ENCODE measurements at places on chromosomes 12 and 14.

DNA sequence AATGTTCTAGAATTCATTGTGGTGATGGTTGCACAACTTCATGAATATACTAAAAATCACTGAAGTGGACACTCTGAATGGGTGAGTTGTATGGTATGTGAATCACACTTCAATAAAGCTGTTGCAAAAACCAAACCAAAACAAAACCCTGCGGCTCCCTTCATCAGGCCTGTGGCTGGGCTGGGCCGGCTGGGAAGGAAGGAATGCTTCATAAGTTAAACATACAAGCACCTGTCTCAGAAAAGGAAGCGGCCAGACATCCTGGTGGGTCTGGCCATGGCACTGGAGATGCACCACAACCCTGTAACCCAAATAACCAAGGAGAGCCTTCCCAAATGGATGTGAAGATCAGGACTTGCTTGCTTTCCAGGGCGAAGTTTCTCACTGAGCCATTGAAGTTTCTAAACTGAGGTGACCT lies 34.9 kb downstream of the TTC7B start:
- no peak for DNase-seq

GRCh38 chr12:6869049-6870021 lies 2.0 kb downstream of the TPI1 start:
- DNase-seq = peak; percentile 78

DNA sequence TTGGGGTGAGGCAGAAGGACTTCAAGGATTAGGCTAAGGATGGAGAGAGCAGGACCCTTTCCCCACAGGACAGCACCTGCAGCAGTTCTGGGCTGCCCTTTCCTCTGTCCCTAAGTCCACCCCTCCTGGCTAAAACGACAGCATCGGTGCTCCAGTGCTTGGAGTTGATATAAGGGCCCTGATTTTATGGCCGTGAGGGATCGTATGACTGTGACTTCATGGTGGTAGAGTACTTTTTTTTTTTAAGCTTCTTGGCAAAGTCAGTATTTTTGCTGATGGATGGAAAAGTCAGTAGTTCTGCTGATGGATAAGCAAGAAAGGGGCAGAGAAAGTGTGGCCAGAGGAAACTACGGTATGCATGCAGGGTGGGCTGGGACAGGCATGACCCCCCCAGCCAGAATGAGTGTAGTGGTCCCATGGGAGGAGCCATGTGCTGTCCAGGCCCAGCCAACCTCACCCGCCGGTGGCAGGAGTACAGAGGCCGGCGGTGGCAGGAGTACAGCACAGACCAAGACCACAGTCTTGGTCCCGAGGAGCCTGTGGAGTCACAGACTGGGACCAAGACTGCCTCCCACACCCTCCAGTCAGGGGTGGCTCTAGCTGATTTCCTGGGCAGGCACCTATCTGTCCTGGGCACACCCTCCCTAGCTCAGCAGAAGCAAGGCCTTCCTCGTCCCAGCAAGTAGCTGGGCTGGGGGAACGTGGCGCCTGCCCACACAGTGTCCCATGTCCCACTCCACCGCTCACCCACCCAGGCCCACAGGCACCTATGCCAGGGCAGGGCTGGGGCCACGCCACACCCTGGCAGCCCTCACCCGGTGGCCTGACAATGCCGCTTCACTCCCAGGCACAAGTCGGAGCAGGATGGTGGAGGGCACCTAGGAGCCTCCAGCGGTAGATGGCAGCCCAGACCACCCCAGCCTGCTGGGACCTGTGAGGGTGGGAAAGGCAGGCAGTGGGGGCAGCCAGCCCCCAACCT lies 46.3 kb downstream of the CCDC88C start:
- no peak for DNase-seq

DNA sequence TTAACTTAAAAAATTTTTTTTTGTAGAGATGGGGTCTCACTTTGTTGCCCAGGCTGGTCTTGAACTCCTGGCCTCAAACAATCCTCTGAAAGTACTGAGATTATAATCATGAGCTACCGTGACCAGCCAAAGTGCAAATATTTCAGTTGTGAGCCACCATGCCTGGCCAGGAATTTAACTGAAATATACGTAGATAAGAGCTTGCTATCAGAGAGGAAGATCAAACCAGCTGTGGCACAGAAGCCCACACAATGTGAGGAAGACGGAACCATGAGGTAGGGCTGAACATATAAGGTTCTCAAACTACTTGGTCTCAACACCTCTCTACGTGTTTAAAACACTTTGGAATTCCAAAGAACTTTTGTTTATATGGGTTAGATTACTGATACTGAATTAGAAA lies 29.1 kb downstream of the ATG14 start:
- no peak for DNase-seq

GRCh38 chr12:113361574-113362370 lies 3.4 kb downstream of the PLBD2 start:
- no peak for DNase-seq

DNA sequence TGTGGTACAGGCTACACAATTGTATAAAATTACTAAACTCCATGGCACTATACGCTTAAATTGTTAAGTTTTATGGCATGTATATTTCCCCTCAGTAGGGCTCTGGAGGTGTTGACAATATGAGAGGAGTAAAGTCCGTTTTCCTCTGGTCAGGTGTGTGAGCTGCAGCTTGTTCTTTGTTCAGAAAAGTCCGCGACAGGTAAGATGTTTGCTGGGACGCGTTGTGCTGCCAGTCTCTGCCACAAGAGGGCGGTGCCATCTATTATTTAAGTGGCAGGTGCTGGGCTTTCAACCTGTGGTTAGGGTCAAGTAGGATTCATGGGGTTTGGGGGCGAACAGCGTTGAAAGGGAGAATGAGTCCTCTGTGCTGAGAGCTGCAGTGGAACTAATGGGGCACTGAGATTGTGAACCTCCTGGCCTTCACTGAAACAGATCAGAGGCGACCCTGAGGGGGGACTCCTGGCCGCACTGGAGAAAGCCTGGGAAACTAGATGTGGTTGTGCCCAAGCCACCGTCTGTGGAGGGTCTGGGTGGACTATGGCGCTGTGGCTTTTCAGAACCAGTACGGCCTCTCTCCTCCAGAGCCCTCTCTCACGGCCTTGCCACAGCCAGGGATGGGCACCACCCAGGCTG lies 179.0 kb downstream of the SLC15A4 start:
- DNase-seq = peak; percentile 4

- DNase-seq = no peak
Observed at GRCh38 chr14:23610815-23611289, 25.3 kb upstream of the DHRS2 start.

DNA sequence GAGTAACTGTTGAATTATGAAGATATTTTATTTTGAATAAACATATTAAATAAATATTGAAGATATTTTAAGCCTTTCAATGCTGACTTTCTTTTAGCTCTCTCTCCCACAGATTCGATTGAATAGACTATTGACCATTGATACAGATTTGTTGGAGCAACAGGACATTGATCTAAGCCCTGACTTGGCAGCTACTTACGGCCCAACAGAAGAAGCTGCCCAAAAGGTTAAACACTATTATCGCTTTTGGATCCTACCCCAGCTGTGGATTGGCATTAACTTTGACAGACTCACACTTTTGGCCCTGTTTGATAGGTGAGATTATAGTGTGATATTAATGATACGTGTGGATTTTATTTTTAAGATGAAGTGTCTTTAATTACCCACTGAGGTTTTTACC lies 105.6 kb downstream of the PCNX1 start:
- DNase-seq = no peak

GRCh38 chr12:4012977-4013968 lies 140.1 kb upstream of the PARP11 start:
- no peak for DNase-seq

DNA sequence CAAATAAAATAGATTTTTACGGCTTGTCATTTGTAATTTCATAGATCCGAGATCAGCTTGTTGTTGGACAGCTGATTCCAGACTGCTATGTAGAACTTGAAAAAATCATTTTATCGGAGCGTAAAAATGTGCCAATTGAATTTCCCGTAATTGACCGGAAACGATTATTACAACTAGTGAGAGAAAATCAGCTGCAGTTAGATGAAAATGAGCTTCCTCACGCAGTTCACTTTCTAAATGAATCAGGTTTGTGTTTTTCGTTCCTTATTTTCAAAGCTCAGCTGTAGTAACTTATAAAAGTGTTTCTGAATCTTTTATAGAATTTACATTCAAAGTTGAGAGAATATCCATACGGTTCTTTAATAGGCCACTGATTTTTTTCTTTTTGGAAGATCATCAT lies 89.1 kb downstream of the LRRK2 start:
- DNase-seq = no peak

DNA sequence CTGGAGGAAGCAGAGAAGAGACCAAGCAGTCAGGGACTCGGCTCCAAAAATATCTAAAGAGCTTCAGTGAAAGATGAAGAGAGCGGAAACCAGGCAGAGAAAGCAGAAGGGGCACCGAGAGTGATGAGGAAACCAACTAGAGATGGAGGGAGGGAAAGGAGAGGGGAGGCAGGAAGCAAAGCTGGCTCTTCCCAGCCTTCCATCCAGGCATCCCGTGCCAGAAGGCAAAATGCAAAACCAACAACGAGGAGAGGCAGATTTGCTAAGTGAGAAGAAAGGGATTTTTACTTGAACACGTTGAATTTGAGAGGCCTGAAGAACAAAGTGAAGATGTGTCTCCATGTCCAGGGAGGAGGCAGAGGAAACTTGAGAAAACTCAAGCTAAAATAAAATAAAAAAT lies 90.1 kb downstream of the NUAK1 start:
- no peak for DNase-seq

DNA sequence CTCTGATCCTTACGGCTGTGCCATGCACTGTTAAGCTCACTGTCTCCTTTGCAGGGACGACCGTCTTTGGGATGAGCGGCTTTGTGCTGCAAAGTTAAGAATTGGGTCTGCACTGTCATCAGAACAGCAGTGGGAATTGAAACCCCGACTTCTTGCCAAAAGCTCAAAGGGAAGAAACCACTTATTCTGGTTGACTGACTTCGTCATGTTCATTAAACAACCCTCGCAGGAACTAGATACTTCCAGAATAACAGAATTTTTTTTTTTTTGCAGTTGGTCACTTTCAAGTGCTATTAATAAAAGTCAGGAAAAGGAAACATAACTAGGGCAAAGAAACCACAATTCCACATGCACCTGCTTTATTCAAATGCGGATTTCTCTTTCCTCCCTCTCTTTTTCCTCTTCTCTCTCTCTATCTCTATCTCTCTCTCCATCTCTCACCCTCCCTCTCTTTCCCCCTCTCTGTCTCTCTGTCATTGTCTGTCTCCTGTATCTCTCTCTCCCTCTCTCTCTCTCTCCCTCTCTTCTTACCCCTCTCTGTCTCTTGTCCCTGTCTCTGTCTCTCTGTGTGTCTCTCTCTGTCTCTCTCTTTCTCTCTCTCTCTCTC lies 12.3 kb upstream of the GLT1D1 start:
- DNase-seq = no peak

- no peak for DNase-seq
Observed at GRCh38 chr12:2765052-2765451, 29.7 kb upstream of the FKBP4 start.

DNA sequence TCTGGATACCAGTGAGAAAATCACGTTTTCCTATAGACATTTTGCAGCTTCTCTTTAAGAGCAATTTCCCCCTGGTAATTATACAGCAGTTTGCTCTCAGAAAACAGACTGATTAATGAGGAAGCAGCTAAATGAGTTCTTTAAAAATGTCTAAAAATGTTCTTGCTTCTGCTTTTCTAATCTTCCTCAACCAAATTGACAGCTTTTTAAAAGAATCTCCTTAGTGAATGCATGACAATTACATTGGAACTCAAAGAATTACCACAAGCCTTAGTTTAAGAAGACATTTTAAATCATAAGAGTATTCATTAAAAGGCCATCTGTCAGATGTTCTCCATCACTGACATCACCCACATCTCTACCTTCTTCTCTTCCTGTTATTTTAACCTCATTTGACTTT lies 135.8 kb upstream of the PLXNC1 start:
- no peak for DNase-seq

DNA sequence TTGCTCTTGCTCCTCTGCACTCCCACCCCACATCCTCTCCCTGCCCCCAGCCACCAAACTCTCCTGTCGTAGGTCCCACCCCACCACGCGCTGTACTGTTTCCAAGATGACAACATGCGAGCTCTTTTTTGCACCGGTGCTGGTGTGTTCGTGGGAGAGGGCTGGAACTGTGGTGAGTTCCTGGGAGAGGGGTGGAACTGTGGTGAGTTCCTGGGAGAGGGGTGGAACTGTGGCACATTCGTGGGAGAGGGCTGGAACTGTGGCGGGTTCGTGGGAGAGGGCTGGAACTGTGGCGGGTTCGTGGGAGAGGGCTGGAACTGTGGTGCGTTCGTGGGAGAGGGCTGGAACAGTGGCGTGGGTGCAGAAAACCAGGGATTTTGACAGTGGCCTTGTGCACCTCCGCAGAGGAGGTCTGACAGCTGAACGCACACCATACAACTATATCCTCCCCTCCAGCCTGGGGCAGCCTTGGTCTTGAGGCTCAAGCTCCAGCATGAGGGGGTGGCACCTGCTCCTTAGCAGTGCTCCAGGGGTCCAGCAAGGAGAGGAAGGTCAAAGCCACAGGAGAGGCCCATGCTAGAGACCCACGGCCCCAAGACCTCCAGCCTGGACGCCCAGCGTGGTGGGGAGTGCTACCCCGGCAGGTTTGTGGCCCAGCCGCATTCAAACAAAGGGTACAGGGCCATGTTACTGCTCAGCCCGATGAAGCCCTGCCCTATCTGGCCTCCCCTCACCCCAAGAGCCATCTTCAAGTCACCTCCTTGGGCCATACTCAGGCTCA lies 50.1 kb downstream of the ACTN1 start:
- no peak for DNase-seq

GRCh38 chr12:99121546-99121945 lies 476.5 kb downstream of the APAF1 start:
- DNase-seq = no peak

DNA sequence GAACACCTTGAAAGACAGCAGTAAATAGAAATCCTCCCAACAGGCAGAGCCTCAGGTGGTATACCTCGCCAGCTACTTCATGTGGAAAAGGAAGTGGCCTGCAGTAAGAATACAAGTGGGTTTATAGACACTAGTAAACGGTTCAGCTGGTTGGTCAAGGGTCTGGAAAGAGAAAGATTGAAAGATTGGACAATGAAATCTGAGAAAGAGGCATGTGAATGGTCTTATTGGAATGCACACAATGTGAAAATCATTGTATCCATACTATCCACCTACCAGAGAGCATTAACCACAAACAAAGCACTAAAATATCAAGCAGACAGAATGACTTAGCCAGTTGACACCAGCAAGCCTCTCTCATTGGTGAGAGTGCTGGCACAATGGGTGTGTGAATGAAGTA lies 98.2 kb downstream of the SSPN start:
- no peak for DNase-seq

GRCh38 chr12:77678621-77679020 lies 152.1 kb upstream of the NAV3 start:
- no peak for DNase-seq

All from stimulated activated CD4-positive, alpha-beta T cell treated with anti-CD3 and anti-CD28 coated beads, Interleukin-1b, Interleukin-23, amount 100 ng/mL, for 24 hours (primary cell).